Activated naive CD8-positive, alpha-beta T cell treated with anti-CD3 and anti-CD28 coated beads, Interleukin-2, amount 10 ng/mL, durations not matched to agents 7 days and 5 days (primary cell): ENCODE measurements at places on chromosomes 5 and 9. TPM values are rescaled to one million over a fixed set of nuclear protein-coding genes. Genes with fewer than 3 reads are reported as not detected.

The FOXD4L3 gene
- not detected for total RNA-seq

The CDH9 gene
- not detected for total RNA-seq

The MZB1 gene
- 21.8 TPM for total RNA-seq

The CARTPT gene
- total RNA-seq, result not detected

The BTNL8 gene
- not detected for total RNA-seq

The ADRA1B gene
- not detected for total RNA-seq

The DNAJC25 gene
- 4.3 TPM for total RNA-seq

The SAXO1 gene
- total RNA-seq, result 0.43 TPM

The ZNF484 gene
- 13.9 TPM for total RNA-seq

The CYSTM1 gene
- total RNA-seq, result 12.1 TPM

The PNPLA7 gene
- 7.0 TPM for total RNA-seq

The MAMDC4 gene
- total RNA-seq, result 16.6 TPM

The SLC34A1 gene
- total RNA-seq, result 1.9 TPM

The KCNN2 gene
- not detected for total RNA-seq

The CNTFR gene
- not detected for total RNA-seq

The TRIM41 gene
- total RNA-seq, result 49.7 TPM

The TMEFF1 gene
- 0.20 TPM for total RNA-seq

The IFNA21 gene
- total RNA-seq, result not detected

The PCDH1 gene
- total RNA-seq, result not detected

The KCNMB1 gene
- not detected for total RNA-seq

The UBE2QL1 gene
- not detected for total RNA-seq

The ARAP3 gene
- 17.0 TPM for total RNA-seq
